Occipital lobe (tissue), 3 donors: ENCODE measurements at places on chromosomes 2 and 18. TPM values are rescaled to one million over a fixed set of nuclear protein-coding genes. Genes with fewer than 3 reads are reported as not detected.

The ACKR3 gene
- 20.3 TPM for total RNA-seq

The SLC9A4 gene
- total RNA-seq, result 0.62 TPM

The ZBTB7C gene
- 0.78 TPM for total RNA-seq

The ZSWIM2 gene
- 1.2 TPM for total RNA-seq

The ANKRD12 gene
- total RNA-seq, result 186 TPM

The CDK15 gene
- not detected for total RNA-seq

The EFR3B gene
- total RNA-seq, result 47.1 TPM

The ACMSD gene
- total RNA-seq, result not detected

The CD8A gene
- 1.1 TPM for total RNA-seq

DNA sequence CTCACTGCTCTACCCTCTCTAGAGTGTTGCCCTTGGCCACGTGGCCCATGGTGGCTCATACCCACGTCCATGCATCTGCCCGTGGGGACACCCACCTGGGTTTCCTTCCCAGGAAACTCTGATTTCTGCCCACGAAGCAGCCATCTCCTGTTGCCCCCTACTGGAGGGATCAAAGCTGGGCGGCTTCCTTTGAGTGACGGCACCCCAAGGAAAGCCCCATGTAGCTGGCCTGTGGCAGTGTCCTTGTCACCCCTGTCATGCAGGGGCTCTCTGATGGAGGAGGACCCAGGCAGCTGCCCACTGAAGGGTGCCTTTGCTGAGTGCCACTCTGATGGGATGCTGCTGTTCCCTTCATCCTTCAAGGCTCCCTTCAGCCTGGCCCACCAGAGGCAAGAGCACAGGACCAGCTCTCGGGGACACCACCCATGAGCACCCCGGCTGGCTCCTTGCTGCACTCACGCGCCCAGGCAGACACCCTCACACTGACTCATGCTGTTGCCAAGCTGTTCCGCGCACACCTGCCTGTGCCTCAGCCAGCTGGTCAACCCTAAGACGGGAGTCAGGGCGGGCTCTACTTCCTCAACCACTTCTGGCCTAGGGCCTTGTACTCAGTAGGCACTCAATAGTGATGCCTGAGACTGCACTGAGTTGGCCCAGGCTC, 101.1 kb downstream of the CTIF start:
- DNase-seq, result no peak

GRCh38 chr18:59951591-59951990, 51.8 kb downstream of the PMAIP1 start:
- no peak for DNase-seq

GRCh38 chr2:156615836-156616322, 179.7 kb downstream of the GPD2 start:
- DNase-seq, result no peak

DNA sequence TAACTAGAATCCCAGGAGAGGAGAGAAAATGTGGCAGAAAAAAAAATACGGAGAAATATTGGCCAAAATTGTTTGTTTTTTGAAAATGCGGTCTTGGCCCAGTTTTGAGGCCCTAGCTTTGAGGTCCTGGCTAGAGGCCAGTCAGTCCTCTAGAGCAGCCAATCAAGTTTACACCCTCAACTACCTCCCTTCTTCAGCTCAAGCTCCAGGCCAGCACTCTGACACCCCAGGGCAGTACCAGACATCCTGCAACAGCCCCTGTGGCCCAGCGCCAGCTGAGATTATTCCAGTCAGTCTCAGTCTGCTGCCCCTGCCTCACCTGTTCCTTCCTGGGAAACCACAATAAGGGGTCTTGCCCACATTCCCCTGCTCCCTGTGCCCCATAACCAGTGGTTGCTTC, 107.7 kb downstream of the UGGT1 start:
- DNase-seq, result no peak

DNA sequence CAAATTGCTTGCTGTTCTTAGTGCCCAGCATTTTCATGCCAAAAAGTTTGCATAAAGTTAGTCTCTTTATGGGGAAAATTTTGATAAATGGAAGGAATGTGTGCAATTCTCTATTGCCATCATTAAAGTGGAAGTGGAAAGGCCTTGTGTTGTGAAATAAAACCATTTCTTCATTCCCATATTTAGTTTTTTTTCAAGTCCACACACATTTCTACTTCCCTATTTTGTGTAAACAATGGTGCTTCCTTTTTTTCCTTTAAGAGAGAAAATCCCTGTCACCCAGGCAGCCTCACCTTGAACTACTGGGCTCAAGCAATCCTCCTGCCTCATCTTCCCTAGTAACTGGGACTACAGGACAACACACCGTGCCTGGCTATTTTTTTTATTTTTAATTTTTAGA, 42.3 kb upstream of the NCOA1 start:
- no peak for DNase-seq

DNA sequence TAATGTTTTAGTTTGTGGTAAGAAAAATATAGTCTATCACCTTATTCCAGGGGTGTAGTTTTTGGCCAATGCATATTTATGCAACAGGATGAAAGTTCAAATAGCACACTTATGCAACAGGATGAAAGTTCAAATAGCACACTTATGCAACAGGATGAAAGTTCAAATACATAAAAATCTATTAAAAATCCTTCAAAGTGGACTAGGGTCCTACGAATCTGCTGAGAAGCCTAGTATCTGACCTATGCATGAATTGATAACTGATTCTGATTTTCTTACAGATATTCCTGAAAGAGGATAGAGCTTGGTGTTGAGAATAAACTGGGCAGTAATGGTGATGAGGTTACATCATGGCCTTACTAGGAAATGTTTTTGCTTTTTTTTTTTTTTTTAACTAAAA, 2.8 kb downstream of the PECR start:
- DNase-seq, result no peak

- DNase-seq, result no peak
These were observed 2.6 kb downstream of the HS6ST1 start for GRCh38 chr2:128315829-128316776.

DNA sequence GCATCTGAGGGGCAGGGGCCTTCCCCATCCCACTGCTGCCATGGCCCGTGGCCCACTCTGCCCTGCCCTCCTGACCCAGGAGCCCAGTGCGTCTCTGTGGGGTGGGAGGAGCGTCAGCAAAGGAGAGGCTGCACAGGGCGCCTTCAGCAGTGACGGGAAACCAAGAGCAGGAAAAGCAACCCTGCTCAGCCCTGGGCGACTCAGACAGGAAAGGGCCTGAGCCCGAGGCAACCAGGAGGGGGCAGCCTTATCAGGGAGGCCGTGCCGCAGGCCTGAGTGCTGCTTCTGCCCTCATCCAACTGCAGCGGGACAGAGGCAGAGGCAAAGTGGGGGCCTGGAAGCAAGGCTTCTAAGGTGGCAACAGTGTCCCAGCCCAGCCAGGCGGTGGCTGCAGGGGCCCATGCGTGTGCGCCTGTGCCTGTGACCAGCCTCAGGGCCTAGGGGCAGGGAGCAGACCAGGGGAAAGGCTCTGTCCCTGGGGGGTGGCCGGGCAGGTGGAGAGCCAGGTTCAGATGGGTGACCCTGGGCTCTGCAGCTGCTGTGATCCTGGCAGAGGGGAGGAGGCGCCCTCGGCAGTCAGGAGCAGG, 23.3 kb upstream of the ALPI start:
- DNase-seq, result no peak
